Caki2 (cell line): ENCODE measurements at places on chromosomes 13 and 19.

DNA sequence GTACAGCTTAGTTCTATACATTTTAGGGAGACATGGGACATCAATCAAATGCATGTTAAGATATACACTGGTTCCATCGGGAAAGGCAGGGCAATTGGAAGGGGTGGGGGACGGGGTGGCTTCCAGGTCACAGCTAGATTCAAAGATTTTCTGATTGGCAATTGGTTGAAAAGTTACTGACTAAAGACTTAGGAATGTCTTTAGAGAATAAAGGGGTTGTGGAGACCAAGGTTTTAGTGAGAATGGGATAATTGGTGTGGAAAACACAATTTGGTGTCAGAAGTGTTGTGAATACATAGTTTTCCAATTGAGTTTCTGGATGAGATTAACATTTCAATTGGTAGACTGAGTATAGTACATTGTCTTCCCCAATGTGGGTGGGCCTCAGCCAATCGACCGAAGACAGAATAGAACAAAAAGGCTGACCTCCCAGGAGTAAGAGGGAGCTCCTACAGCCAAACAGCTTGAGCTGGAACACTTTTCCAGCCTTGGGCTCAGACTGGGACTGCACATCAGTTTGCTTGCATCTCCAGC lies 988 bp upstream of the CCDC169 start:
- no peak for DNase-seq

GRCh38 chr19:47608074-47608918 lies 638 bp upstream of the BICRA start:
- peak; percentile 94 for DNase-seq

GRCh38 chr13:73998631-73999030 lies 135.6 kb downstream of the KLF12 start:
- no peak for DNase-seq

DNA sequence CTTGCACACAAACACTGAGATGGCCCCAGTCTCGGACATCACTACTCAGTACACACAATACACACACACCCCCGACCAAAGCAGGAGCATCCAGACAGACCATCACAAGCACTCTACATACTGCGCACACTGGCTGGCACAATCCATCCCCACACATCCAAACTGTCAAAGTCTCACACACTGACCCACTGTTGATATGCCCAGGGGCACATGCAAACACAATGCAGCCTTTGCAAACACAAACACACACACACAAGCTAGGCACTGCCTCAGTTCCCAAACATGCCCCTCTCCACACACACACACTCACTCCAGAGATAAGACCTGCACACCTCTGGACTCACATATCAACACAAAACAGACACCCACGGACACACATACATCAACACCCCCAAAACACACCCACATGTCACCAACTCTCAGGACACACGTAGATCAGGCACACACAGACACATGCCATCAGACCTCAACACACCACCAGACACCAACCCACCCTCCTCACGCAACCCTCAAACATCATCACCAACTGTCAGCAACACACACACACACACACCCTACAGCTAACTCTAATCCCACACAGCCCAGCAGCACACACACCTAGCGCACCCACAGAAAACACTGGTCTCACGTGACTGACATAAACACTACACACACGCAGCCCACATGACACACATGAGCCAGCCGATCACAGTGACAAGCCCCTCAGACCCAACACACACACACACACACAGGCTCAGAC lies 1.9 kb downstream of the BBC3 start:
- peak; percentile 53 for DNase-seq

- no peak for DNase-seq
Observed at GRCh38 chr13:76708138-76708688, 178.0 kb downstream of the KCTD12 start.

- no peak for DNase-seq
Observed at GRCh38 chr19:11288349-11288748, 7.6 kb upstream of the TSPAN16 start.

DNA sequence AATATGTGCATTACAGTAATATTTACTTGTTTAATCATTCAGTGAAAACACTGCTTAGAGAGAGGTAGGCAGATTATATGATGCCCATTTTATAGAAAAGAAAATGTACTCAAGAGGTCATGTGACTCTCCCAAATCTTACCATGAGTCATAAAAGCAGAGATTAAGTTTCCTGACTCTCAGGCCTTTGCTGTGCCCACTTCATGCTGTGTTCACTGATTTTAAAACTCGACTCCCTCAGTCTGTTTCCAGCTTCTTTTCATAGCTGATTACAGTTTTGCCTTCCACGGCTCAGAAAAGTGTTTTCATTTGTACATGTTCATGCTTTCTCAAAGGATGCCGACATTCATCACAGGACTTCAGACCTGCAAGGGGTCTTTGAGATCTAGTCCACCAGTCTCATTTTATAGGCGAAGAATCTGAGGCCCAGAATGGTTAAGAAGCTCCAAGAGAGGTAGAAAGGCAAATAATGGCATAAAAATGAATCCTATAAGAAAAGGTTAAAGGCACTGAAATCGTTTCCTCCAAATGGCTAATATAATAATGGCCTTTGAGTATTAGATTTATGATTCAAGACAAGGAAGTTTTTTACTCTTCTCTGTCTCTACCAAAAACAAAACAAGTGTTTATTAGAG lies 9.0 kb upstream of the IPO5 start:
- no peak for DNase-seq

DNA sequence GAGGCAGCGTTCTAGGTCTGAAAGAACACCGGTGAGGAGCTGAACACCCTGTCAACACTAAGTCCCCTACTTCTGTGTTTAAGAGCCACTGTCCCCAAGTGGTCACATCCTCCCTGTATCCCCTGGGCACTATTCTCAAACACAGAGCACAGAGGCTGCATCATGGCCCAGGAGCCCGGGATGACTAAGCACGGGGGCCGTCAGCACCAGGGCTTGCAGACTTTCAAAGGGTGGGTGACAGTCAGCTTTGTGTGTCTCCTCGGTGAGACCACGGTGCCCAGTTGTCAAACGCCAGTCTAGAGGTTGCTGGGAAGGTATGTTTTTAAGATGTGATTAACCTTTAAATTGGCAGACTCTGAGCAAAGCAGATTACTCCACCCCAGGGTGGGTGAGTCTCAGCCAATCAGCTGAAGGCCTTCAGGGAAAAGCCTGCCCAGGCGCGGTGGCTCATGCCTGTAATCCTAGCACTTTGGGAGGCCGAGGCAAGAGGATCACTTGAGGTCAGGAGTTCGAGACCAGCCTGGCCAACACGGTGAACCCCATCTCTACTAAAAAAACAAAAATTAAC lies 8.0 kb downstream of the MAP2K2 start:
- DNase-seq = no peak
